Peyer's patch (tissue), 4 donors: ENCODE measurements at places on chromosomes 6 and 20.

DNA sequence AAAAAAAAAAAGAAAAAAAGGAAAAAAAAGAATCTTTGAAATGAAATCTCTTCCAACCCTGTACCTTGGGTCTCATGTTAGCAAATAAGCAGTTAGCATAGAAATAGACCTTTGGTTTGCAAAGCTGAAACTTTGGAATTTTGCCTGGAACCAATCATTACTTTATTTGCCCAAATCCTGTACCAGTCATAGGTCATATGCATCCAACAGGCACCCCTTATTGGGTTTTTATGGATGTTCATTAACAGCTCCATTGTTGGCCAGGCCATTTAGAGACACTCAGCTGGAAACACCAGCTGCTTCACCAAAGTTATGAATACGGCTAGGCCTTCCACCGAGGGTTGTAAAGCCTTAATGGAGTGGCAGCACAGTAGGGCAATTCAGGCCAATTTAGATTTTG is 53.0 kb downstream of the ALDH8A1 start:
- DNase-seq: no peak

- no peak for DNase-seq
Observed at GRCh38 chr6:56827908-56828649, 126.8 kb upstream of the BEND6 start.

DNA sequence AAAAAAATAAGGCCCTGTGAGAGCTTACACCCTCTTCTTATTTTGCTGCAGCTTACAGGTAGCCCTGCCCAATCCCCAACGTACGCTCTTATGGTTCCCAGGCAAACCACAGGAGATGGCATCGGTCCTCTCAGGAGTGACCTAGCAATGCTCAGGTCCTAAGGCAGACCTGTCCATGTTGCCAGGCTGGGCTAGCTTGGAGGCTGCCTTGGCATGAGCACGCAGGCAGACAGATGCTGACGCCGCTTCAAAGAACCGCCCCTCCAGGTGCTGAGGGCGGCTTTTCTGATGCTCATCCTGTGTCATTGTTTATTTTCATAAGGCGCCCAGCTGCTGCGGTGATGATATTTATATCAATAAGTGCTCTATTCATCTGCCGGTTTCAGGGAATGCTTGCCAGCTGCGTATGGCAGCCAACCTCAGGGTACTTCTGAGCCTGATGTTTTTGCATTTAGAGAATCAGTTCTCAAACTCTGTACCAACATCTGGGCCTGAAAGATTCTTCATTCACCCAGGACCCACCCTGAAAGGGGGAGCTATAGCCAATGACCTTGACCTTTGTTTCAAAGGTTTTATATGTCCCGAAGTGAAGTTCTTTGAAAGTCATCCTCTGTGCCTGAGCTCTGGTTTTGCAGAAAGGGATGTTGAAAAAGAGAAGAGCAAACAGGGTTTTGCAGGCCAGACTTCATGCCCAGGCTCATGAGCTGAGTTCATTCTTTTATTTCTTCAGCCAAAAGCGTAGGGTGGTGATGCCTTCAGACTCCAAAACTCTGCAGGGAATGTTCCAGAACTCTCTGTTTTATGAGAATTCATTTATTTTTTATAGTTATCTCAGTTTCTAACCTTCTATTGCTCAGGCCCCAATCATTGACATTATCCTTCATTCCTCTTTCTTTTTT is 475.6 kb upstream of the CHD6 start:
- no peak for DNase-seq

DNA sequence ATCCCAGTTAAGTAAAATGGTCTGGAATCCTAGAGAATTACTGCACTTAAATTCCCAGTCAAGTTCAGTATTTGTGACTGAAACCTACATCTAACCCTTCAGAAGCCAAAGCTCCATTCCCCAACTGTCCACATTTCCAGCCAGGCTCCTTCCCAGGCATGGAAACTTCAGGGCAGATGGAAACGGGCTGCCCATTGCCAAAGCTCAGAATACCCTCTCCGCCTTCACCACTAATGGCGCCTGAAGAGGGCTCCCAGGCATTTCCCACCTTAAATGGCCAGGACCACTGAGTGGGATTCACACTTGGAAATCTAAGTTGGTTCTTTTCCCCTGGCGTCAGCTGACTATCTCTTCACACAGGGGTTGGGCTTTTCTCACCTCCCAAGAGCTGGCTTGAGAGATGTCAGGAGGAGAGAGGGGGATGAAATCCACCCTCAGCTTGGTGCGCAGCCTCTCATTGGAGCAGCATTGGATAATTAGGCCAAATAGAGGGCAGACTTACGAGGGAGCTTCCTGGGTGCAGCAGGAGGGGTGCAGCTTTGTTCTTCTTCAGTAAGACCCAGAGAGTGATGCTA is 82.9 kb downstream of the ANKRD60 start:
- no peak for DNase-seq

DNA sequence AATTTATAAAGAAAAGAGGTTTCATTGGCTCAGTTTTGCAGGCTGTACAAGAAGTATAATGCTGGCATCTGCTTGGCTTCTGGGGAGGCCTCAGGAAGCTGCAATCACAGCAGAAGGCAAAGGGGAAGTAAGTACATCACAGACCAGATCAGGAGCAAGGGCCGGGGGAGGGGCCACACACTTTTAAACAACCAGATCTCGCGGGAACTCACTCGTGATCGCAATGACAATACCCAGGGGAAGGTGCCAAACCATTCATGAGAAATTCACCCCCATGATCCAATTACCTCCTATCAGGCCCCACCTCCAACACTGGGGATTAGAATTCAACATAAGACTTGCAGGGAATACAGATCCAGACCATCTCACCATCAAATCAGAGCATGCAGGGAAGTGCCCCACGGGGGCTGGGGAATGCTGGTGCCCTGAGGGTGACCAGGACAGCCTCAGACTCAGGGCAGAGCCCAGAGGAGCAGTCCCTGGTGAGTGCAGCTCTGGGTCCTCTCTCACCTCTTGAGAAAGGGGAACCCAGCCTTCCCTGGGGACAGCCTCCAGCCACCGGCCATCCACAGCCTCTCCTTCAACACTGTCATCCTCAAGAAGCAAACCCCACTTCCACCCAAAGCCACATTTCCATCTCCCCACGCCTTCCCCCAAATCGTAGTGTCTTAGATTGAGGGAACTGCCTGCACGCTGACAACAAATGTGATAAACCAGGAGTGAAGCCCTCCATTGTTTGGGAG is 80.7 kb downstream of the ANKRD60 start:
- no peak for DNase-seq

DNA sequence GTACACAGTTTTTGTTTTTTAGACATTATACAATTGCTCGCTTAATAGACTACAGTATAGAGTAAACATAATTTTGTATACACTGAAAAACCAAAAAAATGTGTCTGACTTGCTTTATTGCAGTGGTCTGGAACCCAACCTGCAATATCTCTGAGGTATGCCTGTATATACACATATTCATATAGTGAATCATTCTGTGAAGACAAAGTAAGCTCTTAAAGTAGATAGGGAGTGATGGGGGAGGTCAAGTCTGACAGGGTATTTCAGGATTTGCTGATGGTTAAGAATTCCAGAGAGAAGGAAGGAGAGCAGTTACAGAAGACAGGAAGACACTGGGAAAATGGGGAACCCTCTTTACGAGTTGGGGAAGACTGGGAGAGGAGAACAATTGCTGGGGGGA is 417.9 kb downstream of the CD109 start:
- no peak for DNase-seq

DNA sequence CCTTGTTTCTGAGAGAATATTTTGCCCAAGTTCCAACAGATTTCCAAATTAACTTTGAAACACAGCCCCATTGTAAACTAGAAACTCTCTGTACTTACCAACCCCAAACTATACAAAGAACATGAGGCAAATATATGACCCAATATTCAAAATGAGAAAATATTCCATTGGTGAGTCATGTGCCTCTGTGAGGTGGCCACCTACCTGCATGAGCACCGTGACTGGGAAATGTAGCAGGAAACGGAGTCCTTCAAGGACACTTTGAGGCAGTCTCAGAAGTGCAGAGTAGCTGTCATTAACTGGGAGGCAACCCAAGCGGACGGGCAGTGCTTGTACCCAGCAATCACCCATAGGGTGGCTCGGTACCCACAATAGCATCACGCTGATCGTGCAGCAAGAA is 335.5 kb upstream of the NOX3 start:
- DNase-seq: no peak

DNA sequence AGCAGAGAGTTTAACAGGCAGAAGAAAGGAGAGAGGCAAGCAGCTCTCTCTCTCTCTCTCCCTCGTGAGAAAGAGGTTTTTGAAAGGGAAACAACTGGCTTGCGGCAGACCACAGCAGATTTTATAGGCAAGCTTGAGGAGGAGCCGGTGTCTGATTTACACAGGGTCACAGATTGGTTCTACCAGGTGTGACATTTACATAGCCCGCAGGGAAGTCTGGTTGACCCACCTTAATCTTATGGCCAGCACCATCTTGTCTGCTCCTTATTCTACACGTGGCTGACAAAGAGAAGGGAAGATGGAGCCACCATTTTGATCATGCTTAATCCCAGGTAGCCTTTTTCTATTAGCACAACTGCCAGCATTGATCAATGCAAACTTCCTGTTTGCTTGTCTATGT is 65.4 kb downstream of the OR2J2 start:
- DNase-seq: no peak

GRCh38 chr20:39717936-39718335 is 755.8 kb downstream of the DHX35 start:
- DNase-seq: no peak

- peak; percentile 78 for DNase-seq
Observed at GRCh38 chr6:41741625-41742490, 5.3 kb downstream of the PGC start.

- no peak for DNase-seq
Observed at GRCh38 chr20:47796971-47797370, 11.7 kb upstream of the SULF2 start.

GRCh38 chr6:133301835-133302234 is 60.7 kb downstream of the EYA4 start:
- no peak for DNase-seq

GRCh38 chr6:106883808-106884262 is 90.7 kb downstream of the CD24 start:
- DNase-seq: no peak
